ENCODE measurements at places on chromosomes 13 and 19.

DNA sequence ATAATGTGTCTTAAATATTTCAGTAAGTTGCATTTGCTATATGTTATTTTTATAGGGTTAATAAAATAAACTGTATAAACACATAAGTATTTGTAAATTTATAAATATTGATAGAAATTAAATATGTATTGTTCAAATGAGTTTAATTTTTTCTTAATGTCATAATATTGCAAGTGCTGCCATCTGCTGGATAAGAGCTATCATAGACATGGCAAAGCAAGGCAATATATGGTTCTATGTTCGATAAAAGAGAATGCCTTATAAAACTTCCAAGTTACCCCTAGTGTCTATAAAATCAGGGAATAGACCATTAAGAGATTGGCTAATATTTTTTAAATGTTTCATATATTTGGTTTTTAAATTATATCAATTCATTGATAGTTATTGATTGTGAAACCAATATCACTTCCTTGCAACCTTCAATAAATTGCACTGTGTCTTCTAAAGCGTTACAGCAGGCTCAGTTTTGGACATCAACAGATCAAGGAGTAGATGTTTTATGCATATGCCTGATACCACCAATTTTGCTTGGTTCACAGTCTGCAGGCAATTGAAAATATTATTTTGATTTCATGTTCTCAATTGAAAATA is 29.0 kb upstream of the SLITRK6 start:
- DNase-seq, result no peak

DNA sequence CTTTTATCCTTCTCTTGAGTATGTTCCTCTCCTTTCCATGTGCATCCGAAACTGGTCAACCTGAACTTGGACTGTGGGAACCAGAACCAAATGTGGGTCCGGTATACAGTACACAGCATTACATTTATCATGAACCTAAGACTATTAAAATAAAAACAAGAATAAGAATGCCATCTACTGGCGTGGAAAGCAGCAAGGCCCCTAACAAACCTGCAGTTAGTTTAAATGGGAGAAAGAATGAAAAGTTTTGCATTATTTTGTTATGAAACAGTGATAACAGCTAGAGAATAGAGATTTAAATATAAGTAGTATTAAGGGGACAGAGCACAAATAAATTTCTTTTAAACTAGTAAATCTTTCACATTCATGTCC is 159.5 kb downstream of the RBM26 start:
- no peak for DNase-seq

DNA sequence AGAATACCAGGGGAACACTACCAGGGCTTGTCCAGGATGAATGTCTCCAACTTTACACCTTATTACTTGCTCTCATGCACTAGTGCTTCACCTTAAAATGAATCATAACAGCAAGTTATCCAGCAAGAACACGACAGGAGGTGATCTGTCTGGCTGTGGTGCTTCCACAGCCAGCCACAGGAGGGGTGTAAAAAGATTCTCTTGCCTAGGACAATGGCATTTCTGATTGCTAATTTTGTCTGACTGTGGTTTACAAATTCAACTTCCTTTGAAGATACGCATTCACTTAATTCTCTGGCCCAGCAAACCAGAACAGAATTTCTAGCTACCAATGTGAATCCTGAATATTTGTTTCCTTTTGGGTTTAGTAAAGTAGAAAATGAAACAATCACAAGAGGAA is 23.1 kb upstream of the COG3 start:
- DNase-seq, result no peak

DNA sequence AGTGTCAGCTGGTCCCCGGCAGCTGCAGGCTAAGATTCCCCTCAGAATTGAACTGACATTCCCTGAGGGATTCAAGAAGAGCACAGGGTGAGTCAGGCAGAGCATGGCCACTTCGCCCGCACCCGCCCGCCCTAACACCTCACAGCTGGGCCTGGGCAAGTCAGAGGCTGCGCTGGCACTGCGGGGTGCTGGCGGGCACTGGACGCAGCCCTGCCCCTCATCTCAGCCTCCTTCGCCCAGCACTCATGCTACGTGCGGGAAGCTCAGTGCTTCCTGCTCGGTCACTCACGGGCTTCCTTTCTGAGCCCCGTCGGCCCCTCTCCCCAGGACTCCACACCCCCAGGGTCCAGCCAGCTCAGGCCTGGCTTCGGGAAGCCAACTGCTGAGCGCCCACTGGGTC is 56.9 kb downstream of the MLLT1 start:
- DNase-seq, result no peak

- no peak for DNase-seq
These were observed 759 bp upstream of the TLE6 start for GRCh38 chr19:2976609-2977000.

DNA sequence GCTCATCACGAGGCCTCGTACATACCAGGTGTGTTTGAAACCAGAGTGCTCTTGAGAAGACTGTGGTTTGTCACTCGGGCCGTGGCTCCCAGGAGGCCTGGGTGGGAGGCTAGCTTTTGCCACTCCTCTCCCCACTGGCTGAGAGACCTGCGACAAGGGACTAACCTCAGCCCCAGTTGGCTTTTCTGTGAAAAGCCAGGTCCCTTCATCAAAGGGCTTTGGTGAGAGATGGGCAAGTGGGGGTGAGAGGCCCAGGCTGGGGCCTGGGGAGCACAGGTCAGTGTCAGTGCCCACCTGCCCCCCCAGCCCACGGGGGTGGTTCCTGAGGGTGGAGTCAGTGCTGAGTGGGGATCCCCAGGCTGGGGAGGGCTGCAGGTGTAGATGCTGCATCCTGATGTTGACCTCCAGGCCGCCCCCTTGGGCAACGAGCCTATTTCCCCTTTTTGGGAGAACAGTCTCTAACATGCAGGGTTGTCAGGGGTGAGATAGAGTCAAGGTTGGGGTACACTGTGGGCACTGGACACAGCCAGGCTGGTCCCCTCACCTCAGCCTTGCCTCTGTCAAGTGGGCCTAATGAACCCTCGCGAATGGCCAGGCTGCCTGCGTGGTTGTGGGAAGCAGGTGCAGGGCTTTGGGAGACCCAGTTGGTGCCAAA is 661 bp downstream of the KCNJ14 start:
- DNase-seq, result no peak

- no peak for DNase-seq
These were observed 188.0 kb upstream of the IRS2 start for GRCh38 chr13:109974354-109974753.

DNA sequence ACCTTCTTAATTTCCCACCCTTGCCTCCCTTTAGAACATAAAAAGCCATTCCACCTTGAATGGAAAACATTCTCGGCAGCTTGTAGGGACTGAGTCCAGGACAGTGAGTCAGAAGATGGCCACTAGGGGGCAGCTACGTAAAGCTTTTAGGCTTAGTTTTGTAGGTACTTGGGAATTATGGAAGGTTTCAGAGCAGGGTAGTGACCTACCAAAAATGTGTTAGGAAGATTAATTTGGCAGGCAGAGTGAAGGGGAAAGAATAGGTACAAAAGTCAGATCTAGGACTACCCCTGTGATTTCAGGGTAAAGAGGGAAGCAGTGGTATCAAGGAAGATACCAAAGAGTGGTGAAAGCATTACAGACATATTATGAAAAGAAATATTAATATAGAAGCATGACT is 198.4 kb downstream of the NDFIP2 start:
- DNase-seq, result peak; percentile 66

DNA sequence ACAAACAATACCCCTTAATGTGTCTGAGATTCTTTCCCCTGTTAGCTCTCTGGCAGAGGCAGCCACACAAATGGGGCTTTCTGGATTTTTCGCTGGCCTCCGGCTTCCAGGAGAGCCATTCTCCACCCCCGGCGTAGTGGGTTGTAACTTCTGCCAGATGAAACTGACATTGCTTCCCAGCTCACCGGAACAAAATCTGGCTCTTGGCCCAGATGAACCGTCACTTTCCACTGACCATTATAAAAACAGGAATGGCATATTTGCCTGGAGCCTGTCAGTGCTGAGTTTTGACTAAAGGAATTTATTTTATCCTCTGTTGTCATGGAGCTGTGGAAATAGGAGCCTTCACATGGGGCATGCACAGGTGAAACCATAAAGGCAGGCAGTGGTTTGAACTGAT is 120.6 kb upstream of the GPR12 start:
- DNase-seq, result no peak

DNA sequence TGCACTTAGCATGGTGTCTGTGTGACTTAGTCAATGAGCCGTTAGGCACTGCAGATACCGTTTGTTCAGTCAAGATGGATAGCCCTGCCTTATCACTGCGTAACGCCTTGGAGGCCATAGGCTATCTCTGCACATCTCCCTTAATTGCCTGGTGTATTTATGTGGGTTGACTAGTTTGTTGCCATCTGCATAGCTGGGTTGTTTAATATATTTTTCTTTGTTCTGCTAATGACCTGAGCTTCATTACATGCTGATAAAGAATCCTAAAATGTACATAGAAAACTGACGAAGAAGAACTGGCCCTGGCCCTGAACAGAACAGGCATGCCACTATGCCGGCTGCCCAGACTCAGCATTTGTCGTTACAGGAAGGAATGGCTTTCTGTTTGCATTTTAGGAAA is 297.8 kb downstream of the SHISA2 start:
- no peak for DNase-seq

- no peak for DNase-seq
These were observed 294.3 kb upstream of the MAB21L1 start for GRCh38 chr13:35770756-35771297.

GRCh38 chr13:75202981-75203380 is 279.0 kb downstream of the TBC1D4 start:
- DNase-seq, result no peak

DNA sequence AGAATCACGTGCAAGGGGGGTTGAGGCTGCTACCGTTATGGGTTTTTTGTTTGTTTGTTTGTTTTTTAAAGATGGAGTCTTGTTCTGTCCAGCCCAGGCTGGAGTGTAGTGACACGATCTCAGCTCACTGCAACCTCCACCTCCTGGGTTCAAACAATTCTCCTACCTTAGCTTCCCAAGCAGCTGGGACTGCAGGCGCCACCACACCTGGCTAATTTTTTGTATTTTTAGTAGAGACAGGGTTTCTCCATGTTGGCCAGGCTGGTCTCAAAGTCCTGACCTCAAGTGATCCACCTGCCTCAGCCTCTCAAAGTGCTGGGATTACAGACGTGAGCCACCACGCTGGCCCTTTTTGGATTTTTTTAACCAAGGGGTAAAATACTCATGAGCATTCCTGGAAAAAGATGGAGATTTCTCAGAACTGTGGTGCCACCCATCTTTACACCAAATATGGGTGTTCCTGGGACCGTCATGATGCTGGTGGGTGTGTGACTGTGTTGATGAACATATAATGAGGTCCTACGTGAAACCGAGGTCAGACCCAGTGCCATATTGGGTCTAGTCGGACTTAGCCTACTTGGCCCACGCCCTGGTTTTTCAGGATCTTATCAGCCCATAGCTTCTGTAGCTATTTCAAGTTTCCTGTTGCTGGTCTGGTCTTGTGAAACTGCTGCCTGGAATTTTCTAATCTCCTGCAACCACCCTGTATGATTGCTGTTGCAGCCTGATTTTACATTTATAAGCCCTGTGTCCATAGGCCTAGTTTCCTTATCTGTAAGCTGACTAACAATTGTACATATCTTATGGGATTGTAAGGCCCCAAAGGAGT is 6.2 kb downstream of the PPP1R15A start:
- DNase-seq, result no peak

DNA sequence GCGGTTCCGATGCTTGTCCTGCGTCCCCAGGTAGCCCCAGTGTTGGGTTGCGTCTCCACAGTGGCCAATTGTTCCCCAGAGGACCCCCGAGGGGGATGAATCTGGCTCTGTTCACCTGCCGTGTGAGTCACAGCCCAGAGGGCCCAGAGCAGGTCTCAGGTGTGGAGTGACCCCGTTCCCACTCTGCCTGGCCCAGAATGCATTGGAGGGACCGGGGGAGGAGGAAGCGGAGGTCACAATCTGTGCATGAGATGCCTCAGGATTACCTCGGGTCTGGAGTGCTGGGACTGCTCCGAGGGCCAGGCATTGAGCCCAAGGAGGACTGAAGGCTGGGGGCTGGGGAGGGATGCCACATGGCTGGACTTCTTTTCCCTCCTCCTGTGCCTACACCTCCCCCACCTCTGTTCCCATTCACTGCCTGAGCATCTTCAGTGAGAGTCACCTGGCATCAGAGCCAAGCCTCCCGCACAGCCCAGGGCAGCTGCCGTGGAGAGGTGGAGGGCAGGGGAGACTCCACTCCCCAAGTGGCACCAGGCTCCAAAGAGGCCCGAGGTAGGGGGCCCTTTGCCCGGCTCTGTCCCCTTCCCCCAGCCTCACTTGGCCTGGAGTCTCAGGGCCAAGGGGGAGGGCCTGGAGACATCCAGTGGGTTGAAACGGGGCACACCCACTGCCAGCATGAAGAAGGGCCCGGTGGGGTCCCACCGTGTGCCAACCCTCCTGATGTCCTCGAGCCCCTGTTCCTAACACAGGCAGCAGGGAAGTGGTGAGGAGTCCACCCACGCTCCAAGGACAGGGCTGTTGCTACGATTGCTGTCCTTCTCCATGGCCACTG is 81.1 kb downstream of the CHST8 start:
- DNase-seq, result no peak

DNA sequence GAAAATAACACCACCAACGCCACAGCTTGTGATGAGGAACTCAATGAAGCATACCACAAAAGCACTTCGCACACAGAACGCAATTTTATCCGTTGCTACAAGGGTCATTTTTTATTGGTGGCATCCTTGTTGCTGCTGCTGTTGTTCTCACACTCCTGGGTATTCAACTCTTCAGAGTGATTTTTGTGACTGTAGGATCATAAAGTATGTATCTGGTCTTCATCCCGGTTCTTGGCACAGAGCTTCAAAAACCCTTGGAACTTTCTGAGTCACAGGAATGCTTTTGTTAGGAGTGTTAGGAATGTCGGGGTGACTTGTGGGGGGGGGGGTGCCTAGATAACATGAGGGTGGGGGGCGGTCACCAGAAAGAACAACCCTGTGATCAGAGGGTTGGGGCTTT is 108.4 kb downstream of the ZNF557 start:
- no peak for DNase-seq

DNA sequence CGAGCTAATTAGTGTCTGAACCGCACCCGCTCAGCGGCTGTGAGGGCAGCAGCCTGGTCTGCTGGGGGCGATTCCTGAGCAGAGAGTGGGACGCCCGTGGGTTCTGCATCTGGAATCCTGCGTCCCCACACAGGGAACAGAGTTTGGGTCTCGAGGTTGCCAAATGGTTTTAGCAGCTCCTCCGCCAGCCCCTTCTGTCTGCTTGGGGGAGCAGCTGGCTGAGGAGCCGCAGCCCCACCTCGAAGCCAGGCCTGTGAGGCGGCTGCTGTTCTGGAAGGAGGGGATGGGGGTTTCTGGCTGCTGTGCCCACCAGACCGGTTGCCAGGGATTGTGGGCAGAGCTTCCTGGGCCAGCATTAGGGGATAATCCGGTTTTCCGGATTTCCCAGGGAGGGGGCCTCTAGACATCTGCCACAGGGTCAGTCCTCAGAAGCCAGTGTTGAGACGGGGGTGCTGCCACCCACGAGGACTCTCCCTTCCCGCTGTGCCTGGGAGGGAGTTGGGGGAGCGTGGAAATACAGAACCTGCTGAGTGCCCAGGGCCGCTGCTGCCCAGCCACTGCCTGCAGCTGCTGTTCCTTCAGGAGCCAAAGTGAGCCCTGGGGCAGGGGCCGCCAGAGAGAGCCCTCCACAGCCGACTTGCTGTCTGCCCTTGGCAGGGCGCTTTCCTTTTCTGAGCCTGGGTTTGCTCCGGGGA is 2.0 kb downstream of the CDC34 start:
- no peak for DNase-seq
